Upper lobe of right lung (tissue), 1 donor: ENCODE measurements at places on chromosomes 16 and 17. TPM values are rescaled to one million over a fixed set of nuclear protein-coding genes. Genes with fewer than 3 reads are reported as not detected.

SEZ6L2 gene
- total RNA-seq, result 11.9 TPM

GRCh38 chr16:54174750-54175149 lies 111.8 kb downstream of the IRX3 start:
- DNase-seq, result no peak

DNA sequence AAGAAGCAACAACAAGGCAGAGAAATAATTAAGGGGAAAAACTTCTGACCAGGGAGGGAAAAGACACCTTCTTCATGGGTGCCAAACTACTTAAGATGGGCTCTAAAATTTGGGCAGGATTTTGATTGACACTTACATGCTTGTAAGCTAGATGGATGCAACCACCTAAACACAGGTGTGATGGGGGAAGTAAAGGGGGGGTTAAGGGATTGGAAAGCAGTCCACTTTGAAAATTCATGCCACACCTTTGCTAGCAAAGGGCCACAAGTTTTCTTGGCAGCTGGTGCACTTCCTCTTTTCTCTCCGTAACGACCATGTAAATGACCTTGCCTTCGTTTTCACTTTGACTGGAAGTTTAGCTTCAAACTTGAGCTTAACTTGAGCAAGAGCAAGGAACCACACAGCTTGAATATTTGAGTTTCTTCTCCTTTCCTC lies 14.3 kb upstream of the PRKAR1A start:
- no peak for DNase-seq

GJD3 gene
- total RNA-seq, result 2.8 TPM

GRCh38 chr17:72487731-72488494 lies 367.1 kb downstream of the SOX9 start:
- no peak for DNase-seq

CCL15 gene
- total RNA-seq, result 1.3 TPM

SLC25A19 gene
- 29.4 TPM for total RNA-seq

- DNase-seq, result no peak
Observed at GRCh38 chr16:10081201-10081940, 100.9 kb downstream of the GRIN2A start.

DNA sequence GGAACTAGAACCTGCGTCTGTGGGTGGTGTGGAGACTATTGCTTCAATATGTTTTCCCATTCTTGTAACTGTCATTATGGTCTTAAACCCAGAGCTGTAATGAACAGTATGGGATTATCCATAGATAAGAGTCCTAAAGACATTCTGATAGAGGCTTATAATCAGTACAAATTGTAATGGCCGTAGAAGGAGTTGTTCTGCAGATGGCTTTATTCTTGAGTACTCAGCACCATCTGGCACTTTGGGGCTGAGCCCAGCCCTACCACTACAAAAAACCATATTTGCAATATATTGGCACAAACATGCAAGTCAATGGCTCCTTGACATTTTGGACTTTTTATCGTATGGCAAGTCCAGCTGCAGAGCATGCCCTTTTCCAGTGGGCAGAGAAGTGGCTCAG lies 150.0 kb downstream of the HS3ST4 start:
- DNase-seq, result no peak

DNA sequence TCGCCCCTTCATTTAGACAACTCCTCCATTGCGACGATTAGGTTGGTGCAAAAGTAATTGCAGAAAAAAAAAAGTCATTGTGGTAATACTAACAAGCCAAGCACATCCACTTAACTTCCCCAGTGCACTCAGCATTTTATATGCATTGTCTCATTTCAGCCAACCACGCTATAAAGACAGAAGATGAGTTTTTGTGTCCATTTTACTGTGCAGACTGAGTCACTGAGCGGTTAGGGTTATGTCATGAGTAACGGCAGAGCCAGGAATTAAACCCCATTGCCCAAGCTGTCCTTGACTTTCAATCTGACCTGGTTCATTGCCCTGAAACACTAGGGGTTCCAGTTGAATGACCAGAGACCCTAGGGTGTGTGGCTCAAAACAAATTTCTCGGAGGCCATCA lies 218.7 kb downstream of the XYLT1 start:
- DNase-seq, result no peak

MON1B gene
- total RNA-seq, result 54.2 TPM

TUBB3 gene
- 1.5 TPM for total RNA-seq

GRCh38 chr16:72511171-72511570 lies 339.2 kb upstream of the PMFBP1 start:
- DNase-seq, result no peak

DNA sequence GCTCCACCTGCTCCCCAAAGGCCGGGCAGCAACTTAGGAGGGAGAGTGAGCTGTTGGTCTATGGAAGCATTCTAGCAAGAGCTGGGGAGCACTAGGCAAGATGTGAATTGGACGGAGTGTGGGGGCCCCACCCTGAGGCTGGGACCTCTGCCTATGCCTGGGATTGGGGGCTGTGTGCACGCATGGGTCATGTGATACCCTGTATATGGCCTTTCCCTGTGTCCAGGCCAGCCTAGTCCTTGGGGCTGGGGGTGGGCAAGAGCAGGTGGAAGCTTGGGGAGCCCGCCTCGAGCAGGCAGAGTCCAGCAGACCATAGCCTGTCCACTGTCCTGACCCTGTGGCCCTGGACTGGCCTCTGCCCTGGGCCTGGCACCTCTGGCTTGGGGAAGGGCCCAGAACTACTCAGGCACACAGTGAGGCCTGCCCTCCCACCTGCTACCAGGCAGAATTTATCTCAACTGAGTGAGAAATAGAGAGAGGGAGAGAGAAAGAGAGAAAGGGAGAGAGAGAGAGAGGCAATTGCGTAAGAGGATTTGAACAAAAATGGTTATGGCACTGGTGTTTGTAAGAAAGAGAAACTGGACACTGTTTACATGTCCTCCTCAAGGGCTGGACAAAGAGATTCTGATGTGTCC lies 19.1 kb downstream of the PDP2 start:
- DNase-seq, result no peak

SLC13A5 gene
- not detected for total RNA-seq

GSDMA gene
- 0.29 TPM for total RNA-seq

GRCh38 chr17:2904135-2904534 lies 107.9 kb downstream of the RAP1GAP2 start:
- no peak for DNase-seq
